NCI-H2171 (cell line): ENCODE measurements at places on chromosomes 16 and 17.
A peak's percentile ranks its signal among the peaks of the same experiment; 100 is the strongest.

DNA sequence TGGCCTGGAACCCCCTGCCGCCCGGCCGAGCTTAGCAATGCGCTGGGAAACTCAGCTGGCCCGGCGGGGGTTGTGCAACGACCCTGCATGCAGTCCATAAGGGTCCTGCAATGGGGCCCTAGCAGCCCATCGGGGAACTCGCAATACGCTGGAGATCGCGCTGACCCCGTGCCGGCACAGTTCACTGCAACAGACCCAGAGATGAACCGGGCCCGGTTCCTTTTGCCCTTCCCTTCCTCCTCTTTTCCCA is 375 bp downstream of the SLC25A11 start:
- DNase-seq, result no peak

GRCh38 chr17:78806451-78806850 is 24.4 kb upstream of the CYTH1 start:
- DNase-seq, result no peak

DNA sequence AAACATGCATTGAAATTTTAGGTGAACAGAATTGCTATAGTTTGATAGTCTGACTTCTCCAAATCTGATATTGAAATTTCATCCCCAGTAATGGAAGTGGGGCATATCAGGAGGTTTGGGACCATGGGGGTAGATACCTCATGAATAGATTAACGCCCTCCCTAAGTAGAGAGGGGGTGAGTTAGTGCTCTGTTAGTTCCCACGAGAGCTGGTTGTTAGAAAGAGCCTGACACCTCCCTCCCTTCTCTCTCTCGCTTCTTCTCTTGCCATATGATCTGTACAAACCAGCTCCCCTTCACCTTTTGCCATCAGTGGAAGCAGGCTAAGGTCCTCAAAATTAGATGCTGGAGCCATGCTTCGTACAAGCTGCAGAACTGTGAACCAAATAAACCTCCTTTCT is 78.8 kb downstream of the BRIP1 start:
- no peak for DNase-seq

DNA sequence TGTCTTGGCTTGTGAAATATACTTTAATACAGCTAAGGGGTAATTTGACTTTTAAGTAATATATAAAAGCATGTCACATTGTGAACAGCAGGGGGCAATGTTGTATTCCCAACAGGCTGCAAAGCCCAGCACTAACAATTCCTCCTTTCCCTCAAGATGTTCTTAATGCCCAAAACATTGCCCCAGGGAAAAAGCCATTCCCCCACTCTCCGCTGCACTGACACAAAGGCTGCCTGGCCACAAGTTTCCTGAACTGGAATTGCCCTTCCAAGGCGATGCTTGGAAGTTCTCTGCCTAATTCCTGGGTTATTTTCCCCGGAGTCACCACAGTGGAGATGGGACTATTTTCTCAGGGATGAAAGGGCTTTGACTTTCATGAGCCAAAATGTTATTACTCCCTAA is 27.2 kb downstream of the CLEC16A start:
- peak; percentile 69 for DNase-seq

DNA sequence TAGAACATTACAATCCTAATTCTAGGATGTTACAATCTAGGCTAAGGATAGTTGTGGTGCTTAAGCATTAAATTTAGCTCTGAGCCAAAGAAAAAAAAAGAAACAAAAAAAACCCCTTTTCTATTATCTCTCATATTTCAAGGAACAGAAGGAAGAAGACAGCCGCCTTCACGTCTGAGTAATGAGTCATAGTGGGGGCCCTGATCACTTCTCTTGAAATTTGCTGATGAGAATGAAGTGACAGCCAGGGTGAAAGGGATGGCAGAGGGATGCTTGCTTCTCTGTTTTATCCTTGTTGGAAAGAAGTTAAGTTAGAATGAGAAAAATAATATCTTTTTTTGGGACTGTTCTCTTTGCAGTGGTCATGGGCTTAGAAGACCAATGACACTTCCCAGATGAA is 82.6 kb upstream of the MPHOSPH6 start:
- DNase-seq, result no peak

DNA sequence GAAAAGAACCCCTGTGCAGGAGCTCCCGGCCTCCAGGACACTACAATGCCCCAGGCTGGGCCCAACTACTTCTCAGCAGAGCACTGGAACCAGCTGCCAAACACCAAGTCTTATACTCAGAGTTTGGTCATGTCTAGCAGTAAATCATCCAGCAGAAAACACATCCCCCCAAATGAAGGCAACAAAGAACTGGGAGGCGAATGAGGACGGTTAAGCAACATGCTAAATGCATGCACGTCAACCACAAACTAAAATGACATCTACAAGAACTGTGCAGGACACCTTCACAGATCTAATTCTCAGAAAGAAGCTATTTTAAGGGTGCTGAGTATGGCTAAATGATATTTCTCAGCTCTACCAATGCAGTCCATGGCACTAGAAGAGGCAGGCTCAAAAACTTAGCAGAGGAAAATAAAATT is 7.6 kb upstream of the IRX5 start:
- no peak for DNase-seq

GRCh38 chr17:59746849-59747445 is 39.5 kb downstream of the VMP1 start:
- DNase-seq, result no peak

DNA sequence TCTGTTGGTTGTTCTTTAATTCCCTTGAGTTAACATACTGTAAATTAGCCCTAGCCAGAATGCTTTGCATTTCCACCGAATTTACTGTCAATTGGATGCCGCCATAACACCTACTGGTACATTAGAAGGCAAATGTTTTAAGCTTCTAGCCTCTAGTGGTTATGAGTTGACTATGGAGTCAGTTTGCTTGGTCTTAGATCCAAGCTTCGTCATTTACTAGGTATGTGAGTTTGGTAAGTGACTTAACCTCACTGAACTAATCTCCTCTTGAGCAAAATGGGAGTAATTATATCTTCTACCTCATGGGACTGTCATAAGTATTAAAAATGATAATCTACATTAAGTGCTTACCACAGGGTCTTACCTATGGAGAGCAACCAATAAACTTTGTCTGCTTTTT is 20.4 kb upstream of the CDH11 start:
- DNase-seq, result no peak

GRCh38 chr16:85301231-85301630 is 189.0 kb upstream of the CIBAR2 start:
- peak; percentile 84 for DNase-seq

GRCh38 chr17:78722246-78722761 is 59.8 kb downstream of the CYTH1 start:
- peak; percentile 35 for DNase-seq

DNA sequence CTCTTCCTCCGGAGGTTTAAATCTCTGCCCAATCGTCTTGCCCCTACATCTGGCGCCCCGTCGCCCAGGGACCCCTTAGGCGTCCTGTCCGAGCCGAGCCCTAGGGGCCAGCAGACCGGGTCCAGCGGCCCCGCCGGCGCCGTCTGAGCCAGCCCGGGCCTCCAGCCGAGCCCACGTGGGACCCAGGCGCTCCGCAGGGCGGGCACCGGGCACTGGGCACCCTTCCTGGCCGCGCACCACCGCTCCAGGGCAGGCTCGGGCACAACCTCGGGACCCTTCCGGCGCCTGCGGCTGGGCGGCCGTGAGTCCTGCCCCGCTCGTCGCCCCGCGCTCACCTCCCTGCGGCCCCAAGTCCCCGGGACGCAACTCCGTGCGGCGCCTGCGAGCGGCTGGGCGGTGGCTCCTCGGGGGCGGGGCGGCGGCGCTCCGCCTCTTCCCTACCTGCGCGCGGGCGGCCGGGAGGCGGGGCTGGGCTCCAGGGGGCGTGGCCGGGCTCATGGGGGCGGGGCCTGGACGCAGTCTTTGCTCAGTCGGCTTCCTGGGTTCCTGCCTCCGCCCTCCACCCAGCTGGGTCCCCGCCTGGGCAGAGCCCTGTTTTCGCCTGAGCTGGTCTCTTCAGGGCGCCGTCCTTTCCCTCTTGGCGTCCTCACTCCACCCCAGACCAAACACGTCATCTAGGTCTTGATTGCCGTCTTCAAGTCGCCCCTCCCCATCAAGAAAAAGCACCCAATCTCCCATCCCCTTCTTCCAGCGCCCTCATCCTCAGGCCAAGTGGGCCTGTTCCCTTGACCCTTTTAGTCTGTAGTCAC is at the start of gene RHBDF2:
Gene RHBDF2, minus strand, starts transcription at position 406 of the 809 bp plus-strand sequence. CDS start 19,899 bp downstream, outside the sequence.
- DNase-seq, result peak; percentile 80

GRCh38 chr17:35773679-35774425 is 13.2 kb downstream of the C17orf50 start:
- no peak for DNase-seq

GRCh38 chr17:75260641-75261335 is 618 bp downstream of the GGA3 start:
- no peak for DNase-seq

DNA sequence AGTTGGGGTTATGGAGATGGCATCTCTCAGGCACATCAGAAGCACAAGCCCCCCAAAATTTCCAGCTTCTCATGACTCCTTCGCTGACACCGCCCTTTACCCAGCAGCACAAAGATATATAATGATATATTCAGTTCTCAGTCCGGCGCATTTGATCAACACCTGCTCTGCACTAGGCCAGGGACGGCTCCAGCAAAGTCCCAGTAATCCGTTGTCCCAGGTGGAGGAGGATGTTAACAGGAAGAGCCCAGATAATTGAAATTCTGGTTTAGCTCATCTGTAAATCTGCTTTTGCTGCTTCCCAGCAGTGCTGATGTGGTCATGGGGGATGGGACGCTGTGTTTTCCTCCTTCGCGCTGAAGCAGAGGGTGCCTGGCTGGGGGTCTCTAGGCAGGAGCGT is 131.5 kb downstream of the OR1D5 start:
- no peak for DNase-seq

DNA sequence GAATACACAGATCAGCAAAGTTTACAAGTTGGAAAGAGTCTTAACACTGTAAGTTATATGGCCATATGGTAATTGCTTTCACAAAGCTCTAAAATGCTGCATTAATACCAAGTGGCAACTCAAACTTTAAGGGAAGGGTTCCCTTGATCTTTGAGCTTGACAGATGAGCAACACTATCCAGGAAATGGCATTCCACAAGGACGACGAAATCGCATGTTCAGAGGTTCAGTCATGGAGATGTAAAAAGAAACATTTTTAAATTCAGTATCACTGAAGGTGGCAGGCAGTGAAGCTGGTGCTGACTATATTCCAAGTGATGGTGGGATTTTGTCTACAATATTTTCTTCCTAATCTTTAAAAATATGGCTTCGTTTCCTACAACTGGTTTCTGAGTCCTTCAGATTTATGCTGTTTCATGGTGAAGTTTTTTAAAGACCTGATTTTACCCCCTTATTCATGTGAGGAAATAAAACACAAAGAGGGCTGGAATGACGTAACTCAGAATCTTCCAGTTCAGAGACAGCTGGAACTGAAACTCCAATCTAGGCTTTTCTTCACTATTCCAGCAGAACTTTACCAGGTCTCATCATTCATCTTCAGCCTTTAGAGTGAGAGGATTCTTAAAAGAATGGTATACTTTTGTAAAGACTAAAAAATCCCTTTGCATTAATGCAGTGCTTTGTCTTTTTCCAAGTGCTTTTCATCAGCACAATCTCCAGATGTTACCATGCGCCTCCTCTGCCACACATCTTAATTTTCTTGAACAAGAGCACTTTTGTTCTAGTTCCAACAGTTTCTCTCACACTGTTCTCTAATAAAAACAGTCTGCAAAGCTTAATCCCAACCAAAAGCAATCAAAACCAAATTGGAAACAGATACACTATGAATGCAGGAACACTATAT is 20.2 kb downstream of the CHCT1 start:
- no peak for DNase-seq

GRCh38 chr17:32593003-32593402 is 106.2 kb downstream of the CDK5R1 start:
- DNase-seq, result no peak

DNA sequence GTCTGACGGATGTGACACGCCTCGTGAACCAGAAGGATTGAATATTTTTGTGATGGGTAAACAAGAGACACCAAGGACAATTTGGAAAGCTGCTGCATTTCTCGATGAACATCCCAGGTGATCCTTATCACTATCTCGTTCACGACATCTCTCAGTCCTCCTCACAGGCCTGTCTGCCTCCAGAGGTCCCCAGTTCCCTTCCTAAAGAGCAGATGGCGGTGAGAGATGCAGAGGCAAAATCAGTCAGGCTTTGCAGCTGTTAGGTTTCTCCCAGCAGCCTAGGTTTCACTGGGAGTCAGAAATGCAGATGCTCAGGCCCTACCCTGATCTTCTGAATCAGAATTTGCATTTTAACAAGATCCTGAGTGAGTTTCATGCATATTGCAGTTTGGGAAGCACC is 23.6 kb downstream of the SCPEP1 start:
- DNase-seq, result no peak

DNA sequence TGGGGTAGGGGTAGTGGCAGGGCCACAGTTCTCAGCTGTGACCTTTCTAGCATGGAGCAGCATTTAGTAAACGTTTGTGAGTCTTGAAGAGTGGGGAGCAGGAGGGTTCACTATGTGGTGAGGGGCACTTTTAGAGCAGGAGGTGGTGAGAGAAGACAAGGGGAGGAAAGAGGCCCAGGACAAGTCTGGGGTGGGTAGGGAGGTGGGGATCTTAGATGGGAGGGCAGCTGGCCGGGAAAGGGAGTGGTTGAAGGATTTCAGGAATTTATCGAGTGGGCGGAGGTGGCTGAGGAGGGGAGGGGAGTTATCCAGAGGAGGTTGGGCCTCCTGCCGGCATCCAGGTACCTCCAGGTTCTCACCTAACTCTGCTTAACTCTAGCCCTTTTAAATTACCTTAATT is 1.9 kb downstream of the CLEC16A start:
- DNase-seq, result no peak

DNA sequence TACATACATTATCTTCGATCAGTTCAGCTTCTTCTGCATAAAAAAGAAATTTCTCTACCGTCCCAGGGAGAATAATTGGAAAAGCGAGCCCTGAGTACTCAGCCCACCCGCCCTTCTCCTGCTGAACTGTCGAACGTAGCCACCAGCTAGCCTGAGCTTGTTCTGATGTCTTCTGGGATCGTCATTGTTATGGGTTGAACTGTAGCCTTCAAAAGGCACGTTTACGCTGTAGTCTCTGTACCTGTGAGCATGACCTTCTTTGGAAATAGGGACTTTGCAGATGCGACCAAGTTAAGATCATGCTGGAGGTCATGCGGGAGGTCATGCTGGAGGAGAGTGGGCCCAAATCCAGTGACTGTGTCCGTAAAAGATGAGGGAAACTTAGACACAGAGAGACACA is 86.2 kb downstream of the CMIP start:
- no peak for DNase-seq

- peak; percentile 23 for DNase-seq
These were observed 1.4 kb upstream of the UNK start for GRCh38 chr17:75783069-75783783.
